ENCODE measurements at places on chromosomes 11 and 22. TPM values are rescaled to one million over a fixed set of nuclear protein-coding genes. Genes with fewer than 3 reads are reported as not detected.

The MS4A4E gene
- total RNA-seq, result not detected

The UBXN1 gene
- 96.5 TPM for total RNA-seq

The NRIP3 gene
- total RNA-seq, result 37.7 TPM

The PRDM11 gene
- total RNA-seq, result 7.9 TPM

The ARL2 gene
- 73.7 TPM for total RNA-seq

The B4GALNT4 gene
- total RNA-seq, result 8.0 TPM

The MS4A1 gene
- not detected for total RNA-seq

The PRG3 gene
- total RNA-seq, result not detected

The NUP160 gene
- total RNA-seq, result 39.8 TPM

The MUC6 gene
- total RNA-seq, result not detected

The CARS1 gene
- 87.9 TPM for total RNA-seq

The CD44 gene
- total RNA-seq, result 667 TPM

The ANO1 gene
- not detected for total RNA-seq

The RASGRP2 gene
- 0.09 TPM for total RNA-seq

The TPBGL gene
- total RNA-seq, result 0.05 TPM

The TRPC6 gene
- total RNA-seq, result not detected

The APOBEC3C gene
- 7.7 TPM for total RNA-seq
